Activated CD8-positive, alpha-beta memory T cell treated with anti-CD3 and anti-CD28 coated beads for 4 hours (primary cell): ENCODE measurements at places on chromosomes 7 and 10.

DNA sequence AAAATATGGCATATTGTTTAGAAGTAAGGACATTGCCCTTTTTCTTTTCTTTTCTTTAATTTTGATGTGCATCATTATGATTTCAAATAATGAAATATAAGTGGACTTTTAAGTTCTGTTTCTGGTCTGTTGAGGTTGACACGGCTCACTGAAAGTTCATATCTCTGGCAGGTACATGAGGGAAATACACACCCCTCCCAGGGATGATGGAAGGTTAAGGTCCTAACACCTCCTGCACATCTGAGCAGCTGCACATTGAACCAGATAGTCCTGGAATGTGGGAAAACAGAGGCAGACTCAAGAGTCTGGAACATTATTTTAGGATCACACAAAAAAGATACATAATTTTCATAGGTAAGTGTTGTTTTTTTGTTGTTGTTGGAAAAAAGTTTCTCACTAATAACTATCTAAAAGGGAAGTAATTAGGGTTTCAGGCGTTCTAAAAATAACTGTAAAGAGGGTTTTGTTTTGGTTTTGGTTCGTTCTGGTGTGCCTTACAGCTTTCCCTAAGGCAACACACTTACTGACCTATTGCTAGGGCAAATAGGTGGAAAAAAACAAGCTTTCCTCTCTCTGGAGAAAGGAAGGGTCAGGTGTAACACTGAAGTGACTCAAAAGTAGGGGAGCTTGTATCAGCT lies 201.2 kb upstream of the PRKCQ start:
- no peak for DNase-seq

GRCh38 chr7:47878662-47879061 lies 69.6 kb downstream of the PKD1L1 start:
- DNase-seq: no peak

DNA sequence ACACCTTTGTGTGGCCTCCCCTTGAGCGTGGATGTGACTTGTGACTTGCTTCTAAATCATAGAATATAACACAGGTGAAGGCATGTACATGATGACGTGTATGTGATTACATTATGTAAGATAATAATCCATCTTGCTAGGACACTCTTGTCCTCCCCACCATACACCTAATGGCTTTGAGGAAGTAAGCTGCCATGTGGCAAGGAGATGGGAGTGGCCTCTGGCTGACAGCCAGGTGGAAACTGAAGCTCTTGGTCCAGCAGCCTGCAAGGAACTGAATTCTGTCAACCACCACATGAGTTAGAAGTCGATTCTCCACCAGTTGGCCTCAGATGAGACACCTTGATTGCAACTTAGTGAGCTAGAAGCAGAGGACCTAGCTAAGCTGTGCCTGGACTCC lies 67.4 kb upstream of the ELN start:
- no peak for DNase-seq

DNA sequence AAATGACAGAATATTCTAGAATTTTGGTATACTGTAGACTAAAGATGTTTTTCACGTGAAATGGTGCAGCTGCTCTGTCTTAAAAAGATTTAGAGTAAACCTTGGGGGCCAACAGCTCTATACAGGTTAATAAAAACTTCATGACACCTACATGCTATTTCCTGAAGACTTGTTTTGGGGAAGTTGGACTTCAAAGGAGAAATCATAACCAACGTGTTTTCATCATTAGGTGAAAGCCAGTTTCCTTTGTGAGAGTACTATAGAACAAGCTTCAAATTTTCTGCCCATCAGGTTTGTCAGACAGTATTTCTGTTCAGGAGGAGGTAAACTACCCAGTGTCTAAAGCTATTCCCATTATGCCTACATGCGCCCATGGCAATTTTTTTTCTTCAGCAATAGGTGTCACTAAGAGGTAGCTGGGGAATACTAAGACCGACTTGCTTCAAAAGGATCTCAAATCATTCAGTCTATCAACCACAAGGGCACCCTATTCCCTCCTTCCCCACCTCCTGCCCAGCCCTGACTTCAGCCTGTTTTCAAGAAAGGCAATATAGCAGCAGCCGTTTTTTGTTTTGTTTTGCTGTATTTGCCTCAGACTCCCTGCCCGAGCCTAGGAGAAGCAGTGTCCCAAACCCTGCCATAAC lies 237.3 kb upstream of the SP8 start:
- no peak for DNase-seq

DNA sequence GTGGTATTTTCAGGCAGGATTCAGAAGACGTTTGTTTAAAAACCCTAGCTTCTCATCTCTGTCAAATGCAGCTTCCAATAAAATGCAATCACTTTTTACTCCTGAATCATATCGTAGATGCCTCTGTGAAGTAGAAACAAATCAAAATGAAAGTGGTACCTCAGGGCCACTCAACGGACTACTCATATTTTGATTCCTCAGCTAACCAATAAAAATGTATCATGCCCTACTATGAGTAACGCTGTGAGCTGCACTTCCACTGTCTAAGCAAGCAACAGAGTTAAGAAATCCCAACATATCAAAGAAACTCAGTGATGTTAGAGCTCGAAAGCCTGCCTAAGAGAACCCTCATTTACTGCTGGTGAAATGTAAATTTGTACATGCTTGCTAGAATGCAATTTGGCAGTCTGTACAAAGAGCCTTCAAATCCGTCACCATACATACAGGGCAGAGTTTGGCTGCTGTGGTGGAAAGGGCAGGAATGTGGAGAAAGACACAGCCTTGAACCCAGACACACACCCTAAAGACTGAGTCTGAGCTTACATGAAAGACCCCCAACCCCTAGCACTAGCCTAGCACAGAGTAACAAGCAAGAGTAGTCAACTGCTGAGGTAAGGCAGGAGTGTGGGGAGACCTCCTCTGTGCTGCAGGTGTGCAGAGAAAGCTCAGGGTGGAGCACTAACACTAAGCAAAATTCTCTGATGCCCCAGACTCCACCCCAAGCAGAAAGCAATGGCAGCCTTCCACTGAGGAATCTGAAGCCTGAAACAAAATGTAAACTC lies 151.5 kb downstream of the ANK3 start:
- no peak for DNase-seq

GRCh38 chr10:99529591-99530107 lies 3.1 kb upstream of the NKX2-3 start:
- no peak for DNase-seq

- no peak for DNase-seq
Measured at GRCh38 chr10:110804376-110804775, 67.4 kb upstream of the PDCD4 start.

DNA sequence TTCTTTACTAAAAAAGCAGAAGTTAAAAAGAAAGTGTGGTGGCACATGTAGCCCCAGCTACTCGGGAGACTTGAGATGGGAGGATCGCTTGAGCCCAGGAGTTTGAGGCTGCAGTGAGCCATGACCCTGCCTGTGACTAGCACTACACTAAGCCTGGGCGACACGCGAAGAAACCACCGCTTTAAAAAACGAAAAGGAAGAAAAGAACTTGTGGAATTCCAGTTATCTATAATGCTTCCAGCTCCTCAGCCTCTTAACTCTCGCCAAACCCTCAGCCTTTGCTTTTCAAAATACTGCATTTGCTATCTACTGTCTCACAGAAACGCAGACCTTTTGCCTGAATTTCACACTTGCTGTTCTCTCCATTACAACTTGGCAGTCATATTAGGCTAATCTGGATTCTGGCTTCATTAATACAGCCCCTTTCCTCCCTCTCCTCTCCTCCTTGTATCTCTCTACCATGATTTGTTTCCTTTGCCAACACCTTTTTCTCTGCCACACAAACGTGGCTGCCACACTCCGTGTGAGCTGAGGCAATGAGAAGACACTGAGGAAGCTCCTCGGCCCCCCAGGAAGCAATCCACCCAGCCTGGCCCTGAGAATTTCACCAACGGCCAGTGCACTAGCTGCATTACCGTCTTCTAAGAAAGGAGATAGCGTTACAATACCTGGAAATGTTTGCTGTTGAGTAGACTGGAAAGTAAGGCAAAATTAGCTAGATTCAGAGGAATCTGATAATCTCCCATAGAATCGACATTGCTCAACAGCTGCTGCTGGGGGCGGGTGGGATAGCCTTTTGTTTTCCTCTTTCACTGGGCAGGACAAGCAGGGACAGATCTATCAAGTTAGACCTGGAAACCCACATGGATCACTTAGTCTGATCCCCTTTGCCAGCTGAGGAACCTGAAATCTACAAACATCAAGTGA lies 37.2 kb downstream of the CALML5 start:
- no peak for DNase-seq

- no peak for DNase-seq
Measured at GRCh38 chr7:82204694-82205093, 238.9 kb downstream of the CACNA2D1 start.

- DNase-seq: no peak
Measured at GRCh38 chr7:85178531-85179298, 8.1 kb downstream of the SEMA3D start.

DNA sequence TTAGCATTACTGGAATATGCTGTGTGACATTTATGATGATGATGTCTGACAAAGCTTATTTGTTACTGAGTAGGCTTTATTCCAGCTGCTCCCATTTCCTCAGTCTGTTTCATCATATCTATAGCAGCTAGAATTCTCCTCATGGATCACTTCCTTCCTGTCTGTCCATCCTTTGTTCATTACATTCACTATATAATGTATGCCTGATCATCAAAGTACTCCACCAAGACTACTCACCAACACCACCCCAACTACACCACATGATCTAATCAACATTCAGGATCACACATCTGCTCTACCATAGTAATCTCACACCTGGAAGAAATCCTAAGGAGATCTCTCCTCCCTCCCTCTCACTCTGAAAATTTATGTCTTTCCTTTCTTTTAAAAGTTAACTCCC lies 61.3 kb downstream of the APBB1IP start:
- no peak for DNase-seq

DNA sequence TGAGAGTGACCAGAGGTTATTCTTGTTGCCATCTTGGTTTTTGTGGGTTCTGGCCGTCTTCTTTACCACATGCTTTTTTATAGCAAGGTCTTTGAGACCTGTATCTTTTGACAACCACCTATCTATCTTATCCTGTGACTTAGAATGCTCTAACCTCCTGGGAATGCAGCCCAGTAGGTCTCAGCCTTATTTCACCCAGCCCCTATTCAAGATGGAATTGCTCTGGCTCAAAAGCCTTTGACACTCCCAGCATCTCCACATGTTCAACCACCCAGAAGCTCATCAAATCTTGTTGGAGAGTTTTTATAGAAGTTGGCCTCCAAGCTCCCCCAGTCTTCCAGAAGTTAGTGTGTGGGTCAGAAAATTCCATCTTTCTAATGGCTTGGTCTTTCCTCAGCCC lies 464.3 kb upstream of the NRP1 start:
- no peak for DNase-seq

DNA sequence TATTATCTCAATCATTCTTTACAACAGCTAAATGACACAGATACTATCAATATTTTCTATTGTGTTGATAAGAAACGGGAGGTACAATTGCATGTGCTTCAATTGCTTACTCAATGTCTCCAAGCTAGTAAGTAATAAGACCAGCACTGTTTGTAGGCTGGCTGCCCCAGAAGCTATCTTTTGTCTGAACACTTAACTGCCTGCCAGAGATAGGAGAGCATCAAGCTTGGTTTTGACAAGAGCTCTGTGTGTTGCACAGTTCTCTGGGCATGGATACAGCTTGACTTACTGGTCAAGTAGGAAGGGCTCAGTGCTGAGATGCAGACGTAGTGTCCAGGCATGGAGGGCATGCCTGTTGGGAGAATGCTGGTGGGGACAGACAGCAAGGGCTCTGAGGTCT lies 26.3 kb upstream of the CAPZA2 start:
- DNase-seq: no peak

DNA sequence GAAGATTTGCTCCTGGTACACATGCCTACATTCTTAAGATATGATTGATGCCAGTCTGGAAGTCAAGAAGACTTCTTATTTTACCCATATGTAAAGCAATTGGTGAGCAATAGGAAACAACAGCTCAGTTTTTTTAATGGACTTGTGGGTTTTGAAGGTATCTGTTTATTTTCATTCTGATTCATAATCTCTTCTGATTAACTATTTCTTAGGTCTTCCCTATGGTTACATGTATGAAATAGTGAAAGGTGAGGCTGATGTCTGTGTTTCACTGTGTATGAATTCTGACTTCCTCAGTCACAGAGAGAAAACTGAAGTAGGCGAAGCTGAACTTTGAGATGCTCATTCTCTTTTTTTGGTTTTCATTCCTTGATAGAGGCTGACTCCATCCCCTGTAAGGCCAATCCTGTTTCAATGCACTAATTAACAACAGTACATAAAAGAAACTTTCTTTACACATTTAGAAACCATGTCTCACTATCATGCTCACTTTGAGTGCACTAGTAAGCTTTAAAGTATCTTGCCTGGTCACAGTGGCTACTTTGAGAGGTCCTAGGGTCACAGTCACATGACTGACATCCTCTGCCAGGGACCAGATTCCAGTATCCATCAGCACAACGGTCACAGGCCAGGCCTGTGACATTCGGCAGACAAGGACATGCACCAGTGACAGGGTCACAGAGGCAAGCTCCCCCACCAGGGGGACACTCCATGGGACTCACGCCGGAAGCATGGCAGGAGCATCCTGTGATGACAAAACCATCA lies 59.5 kb upstream of the LAMB1 start:
- DNase-seq: no peak

DNA sequence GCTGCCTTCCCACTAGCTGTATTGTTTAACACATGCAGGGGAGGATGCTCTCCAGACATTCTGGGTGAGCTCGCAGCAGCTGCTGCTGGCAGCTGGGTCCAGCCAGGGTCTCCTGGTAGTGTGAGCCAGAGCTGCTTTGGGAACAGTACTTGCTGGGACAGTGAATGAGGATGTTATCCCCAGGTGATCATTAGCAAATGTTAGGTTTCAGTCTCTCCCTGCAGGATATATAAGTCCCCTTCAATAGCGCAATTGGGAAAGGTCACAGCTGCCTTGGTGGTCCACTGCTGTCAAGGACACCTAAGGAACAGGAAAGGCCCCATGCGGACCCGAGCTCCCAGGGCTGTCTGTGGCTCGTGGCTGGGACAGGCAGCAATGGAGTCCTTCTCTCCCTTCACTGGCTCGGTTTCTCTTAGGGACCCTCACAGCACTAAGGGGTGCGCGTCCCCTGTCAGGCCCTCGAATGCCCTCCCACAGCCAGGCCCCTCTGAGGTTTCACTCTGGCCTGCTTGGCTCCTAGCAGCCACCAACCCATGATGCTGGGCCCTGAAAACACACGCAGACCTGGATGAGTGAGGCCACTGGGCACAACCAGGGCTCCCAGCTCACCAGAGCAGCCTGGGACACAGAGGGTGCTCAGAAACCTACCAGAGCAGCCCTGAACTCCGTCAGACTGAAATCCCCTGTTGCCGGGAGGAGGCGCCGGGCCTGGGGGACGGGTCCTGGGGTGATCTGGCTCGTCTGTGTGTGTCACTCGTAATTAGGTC lies 173.0 kb upstream of the LANCL2 start:
- DNase-seq: no peak

- no peak for DNase-seq
Measured at GRCh38 chr10:7092603-7093002, 318.2 kb downstream of the SFMBT2 start.

GRCh38 chr7:44309271-44310091 lies 15.9 kb downstream of the CAMK2B start:
- no peak for DNase-seq

GRCh38 chr7:17939606-17940301 lies 540 bp downstream of the SNX13 start:
- peak; percentile 25 for DNase-seq
